ENCODE measurements at places on chromosomes 3 and 15.

GRCh38 chr3:55683666-55684270 lies 196.7 kb upstream of the WNT5A start:
- no peak for DNase-seq

DNA sequence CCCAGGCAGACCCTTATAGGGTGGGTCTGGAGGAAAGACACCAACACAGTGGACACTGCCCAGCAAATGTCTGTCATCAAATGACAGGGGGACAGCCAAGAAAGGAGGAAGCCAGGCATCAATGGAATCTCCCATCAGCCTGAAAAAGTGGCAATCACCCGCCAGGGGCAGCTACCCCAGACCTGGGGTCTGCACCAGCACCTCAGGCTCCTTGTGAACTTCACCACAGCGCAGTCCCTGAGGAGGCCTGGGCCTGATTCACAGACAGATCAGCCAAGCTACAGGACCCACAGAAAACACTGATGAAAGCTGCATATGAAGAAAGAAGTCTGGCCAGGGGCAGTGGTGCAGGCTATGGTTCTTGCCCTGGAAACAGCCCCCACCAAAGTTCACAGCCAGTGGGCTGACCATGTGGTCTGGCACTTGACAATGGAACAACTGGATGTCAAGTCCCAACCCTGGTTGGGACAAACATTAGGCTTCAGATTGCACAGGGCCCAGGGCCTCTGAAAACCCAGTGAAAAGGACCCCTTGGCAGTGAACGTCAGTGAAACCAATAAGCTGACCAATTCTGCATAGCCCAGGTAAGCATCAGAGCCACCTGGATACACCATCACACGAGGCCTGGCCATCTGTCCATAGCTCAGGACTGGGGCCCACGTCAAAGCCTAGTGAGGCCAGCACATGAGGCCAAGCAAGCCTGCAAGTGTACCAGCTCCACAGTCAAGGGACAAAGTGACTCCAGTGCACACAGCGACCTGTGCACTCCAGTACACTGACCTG lies 29.1 kb downstream of the ALS2CL start:
- no peak for DNase-seq

DNA sequence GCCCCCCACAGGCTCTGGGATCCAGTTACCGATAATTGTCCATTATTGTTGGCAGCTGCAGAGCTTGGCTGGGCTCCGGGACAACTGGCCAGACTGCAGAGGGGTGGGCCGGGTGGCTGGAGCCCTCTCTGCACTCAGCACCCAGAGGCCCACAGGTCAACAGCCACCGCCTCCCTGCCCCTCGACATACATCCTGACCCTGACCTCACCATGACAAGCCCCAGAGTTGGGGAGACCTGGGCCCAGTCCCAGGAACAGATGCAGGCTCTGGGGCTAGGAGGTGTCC lies 22.4 kb downstream of the PTH1R start:
- DNase-seq, result no peak

DNA sequence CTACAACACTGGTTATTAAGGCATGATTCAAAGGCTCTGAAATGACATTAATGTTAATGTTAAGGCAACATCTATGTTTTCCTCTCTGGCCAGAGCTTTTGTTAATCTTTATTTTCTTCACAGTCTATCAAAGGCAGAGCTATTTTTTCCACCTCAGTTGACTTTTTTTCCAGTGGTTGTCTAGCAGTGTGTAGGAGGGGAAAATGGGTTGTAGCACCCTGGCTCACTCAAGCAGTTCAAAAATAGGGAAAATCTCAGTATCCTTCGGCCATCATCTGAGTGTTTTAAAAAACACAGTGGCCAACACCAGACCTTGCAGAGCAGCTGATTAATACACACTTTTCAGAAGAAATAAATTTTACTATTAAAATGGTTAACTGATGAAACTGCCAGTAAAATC lies 21.4 kb downstream of the CBLB start:
- DNase-seq, result no peak

GRCh38 chr15:68149059-68149458 lies 56.1 kb downstream of the CALML4 start:
- DNase-seq, result peak; percentile 31

DNA sequence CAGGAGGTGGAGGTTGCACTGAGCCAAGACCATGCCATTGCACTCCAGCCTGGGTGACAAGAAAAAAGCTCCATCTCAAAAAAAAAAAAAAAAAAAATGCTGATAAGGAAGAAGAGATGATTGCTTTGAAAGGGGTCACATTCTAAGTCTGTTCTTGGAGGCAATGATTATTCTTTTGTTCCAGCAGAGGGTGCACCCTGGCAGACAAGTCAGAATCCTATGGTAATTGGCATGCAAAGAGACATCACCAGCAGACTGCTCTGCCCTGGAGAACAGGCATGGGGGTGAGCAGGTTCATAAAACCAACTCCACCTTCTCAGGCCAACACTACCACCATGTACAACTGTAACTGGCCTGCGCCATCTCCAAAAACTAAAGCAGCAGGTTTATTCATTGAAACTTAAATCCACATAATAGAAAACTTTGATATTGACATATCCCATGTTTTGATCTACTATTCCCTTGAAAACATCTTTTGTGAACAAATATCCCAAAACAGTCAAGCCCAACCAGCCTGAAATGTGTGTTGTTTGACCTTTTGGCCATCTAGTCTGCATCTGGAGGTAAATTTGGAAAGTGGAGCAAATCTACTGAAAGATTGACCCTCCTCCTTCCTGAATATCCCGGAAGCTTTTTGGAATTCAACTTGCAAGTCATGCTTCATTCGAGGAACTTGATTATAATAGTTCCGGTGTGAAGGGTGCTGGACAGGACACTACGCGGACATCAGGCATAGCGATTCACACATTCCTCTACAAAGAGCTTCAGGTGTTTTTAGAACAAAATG lies 100.3 kb downstream of the MECOM start:
- no peak for DNase-seq

DNA sequence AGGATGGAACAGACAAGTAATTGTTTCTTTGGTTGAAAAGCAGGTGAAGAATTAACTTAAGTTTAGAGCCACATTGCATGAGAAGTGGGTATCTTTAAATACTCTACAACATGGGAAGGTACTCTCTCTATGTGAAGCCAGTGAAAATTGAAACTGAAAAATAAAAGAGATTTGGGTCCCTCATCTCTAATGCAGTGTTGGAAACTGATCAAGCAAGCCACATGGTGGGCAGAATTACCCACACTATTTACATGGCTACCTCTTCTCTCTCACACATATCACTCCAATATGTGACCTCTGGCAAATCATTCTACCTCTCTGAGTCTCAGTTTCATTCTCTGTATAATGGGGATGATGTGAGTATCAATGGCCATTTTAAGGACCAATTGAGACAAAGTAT lies 339.0 kb downstream of the IL5RA start:
- no peak for DNase-seq

- DNase-seq, result no peak
Measured at GRCh38 chr3:39139442-39139841, 13.9 kb downstream of the CSRNP1 start.

- no peak for DNase-seq
Measured at GRCh38 chr3:141401095-141401494, 32.8 kb downstream of the ZBTB38 start.

DNA sequence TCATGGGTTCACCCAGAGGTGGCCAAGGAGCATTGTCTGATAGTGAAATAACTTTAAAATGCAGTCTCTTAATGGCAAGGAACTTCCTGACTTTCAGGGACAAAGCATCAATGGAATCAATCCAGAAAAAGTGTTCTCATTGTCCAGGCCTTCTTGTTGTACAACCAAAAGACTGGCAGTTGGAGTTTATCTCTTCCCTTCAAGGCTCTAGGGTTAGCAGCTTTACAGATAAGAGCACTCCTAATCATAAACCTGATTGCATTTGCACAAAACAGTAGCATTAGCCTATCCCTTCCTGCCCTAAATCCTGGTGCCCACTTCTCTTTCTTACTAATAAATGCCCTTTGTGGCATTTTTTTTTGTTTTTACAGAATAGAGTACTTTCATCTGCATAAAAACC lies 43.3 kb upstream of the VIPR1 start:
- DNase-seq, result no peak

- DNase-seq, result no peak
Measured at GRCh38 chr15:92005154-92005553, 151.6 kb downstream of the SLCO3A1 start.

- DNase-seq, result no peak
Measured at GRCh38 chr3:143525408-143525807, 322.9 kb downstream of the SLC9A9 start.

GRCh38 chr3:197809356-197810020 lies 18.4 kb downstream of the LRCH3 start:
- peak; percentile 83 for DNase-seq

GRCh38 chr3:136954251-136954650 lies 3.5 kb upstream of the IL20RB start:
- no peak for DNase-seq

GRCh38 chr15:66655997-66656396 lies 46.0 kb upstream of the SMAD6 start:
- no peak for DNase-seq

DNA sequence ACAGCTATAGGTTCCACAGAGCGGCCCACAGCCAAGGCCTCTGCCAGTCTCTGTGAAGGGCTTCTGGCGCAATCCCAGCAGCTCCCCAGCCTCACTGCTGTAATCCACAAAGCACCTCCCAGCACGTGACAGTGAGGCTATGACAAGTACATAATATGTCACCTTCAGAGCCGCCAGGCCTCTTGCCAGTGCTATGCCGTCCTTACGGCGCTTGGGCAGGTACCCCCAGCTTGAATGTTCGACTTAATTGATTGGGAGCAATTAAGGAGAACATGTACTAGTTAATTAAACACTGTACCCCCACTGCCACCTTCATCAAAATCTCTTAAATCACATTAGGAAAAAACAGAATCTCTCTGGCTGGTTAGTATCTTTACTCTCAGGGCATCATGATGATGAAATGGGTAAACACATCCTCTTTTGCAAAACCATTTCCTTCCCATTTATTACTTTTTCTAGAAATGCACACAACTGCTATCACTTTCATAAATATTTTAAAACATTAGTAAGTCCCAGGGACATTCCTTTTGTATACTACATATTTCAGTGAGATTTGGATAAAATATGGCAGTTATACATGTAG lies 169.9 kb downstream of the XXYLT1 start:
- DNase-seq, result peak; percentile 42

- DNase-seq, result no peak
Measured at GRCh38 chr3:39408493-39409372, 2.2 kb downstream of the RPSA start.

GRCh38 chr3:119676020-119676419 lies 1.2 kb downstream of the COX17 start:
- DNase-seq, result no peak

- no peak for DNase-seq
Measured at GRCh38 chr3:55988905-55989304, 479.4 kb downstream of the ERC2 start.
